ENCODE measurements at places on chromosomes 16 and 17.

DNA sequence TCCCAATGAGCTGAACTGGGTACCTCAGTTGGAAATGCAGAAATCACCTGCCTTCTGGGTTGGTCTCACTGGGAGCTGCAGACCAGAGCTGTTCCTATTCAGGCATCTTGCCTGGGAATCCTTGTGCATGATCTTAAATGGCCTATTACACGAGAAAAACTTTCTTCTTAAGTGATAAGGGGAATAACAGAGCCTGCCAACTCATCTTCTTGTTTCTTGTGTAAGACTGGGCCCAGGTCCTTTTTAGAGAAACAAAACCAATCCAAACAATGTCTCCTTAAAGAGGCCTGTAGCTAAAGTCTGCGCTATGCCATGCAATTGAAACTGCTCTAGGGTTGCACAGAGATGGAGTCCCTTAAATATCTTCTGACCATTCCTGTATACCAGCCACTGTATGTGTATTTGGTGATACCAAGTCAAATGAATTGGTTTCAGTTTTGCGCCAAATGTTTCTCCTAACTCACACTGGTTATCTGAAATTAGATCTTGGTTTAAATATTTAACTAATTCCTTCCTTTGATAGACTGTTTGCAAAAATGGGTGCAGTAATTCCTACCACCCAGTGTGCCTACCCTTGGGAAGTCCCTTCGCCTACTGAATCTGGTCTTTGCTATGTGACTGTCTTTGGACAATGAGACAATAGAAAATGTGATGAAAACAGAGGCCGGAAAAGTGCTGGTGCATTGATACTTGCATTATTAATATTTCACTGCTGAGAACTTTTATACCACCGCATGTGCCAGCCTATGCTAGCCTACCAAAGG, 6.5 kb upstream of the CCL23 start:
- DNase-seq = no peak

DNA sequence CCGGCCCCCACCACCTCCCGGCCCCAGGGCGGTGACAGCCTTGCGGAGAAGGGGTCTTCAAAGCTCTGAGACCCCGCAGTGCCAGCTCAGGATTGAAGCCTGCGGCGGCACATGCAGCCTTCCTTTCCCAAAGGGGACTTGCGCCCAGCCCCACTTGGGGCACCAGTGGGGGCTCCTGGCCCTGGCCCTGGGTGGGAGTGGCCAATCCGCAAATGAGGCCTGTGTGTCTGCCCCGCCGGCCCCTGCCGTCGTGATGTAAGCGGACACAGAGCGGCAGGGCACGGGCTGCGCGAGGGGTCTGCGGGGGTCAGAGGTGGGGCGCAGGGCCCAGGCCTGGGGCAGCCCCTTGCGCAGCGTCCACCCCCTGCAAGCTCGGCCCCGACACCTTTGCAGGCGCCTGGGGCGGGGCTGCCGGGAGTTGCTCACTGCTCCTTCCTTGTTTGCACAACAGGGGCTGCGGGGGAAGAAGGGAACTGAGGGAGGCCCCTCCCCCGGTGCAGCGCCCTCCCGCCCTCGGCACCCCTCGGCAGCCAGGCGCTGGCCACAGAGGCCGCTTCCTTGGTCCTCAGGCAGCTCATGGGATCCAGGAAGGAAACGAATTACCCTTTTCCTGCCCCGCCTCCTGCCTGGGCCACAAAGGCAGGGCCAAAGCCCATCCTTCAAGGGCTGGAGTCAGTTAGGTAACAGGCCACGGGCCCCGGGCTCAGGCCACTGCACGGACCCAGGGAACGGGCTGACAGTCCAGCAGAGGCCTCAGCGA, 2.9 kb downstream of the SLC16A3 start:
- DNase-seq = no peak

DNA sequence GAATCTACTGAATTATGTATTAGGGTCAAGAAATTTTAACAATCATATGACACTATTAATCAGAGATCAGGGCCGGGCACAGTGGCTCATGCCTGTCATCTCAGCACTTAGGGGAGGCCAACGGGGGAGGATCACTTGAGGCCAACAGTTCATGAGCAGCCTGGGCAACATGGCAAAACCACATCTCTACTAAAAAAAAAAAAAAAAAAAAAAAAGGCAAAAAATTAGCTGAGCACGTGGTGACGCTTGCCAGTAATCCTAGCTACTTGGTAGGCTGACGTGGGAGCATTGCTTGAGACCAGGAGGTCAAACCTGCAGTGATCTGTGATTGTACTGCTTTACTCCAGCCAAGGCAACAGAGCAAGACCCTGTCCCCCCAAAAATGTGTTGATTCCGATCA, 52.5 kb upstream of the CLEC3A start:
- no peak for DNase-seq

DNA sequence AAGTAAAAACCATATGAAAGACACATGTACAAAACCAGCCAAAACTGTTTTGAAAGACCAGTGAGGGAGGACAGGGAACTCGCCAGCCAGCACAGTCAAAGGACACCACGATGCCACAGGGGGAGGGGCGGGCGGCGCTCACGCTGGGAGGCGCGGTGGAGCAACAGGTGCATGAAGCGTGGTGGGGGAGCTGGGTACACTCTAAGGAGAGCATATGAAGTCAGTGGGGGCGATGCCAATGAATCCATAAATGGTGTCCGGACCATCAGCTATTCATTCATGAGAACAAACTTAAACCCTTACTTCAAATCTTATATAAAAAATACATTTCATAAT, 101.0 kb upstream of the DNAH17 start:
- DNase-seq = no peak

GRCh38 chr17:75457047-75457654, 716 bp downstream of the TMEM94 start:
- no peak for DNase-seq

GRCh38 chr17:4232168-4232813, 31.5 kb downstream of the ANKFY1 start:
- DNase-seq = peak; percentile 13

- DNase-seq = no peak
Observed at GRCh38 chr16:927406-927805, 43.4 kb downstream of the LMF1 start.

DNA sequence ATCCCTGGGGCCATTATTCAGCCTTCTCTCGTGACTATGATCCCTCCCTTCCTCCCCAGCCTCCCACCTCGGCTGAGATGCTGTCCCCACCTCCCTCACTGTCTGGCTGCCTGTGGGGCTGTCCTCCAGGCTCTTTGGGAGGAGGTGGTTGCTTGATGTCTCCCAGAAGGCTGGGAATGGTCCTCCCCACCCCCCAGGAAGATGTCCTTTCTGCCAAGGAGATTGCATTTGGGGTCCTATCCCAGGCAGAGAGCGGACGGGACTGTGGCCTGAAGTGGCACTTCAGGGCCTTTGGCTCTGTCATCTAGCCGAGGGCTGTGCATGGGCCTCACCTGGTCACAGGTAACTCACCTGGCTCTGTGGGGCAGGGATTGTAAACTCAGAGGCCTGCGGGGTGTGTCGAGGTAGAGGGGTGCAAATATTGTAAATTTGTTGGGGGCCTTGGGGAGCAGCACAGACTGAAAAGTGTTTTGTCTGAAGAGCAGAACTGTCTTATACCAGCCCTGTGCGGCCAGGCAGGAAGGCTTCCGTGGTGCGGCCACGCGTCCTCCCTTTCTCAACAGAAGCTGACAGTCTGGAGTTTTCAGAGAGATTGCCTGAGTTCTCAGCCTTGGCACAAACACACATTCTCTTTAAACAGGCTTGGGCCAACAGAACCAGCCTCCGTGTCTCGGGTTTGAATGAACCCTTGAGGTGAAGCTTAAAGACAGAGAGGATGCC, 177.9 kb downstream of the SEC14L1 start:
- DNase-seq = no peak

GRCh38 chr16:81429045-81429521, 15.5 kb upstream of the CMIP start:
- DNase-seq = no peak

GRCh38 chr16:66849549-66849948, 5.3 kb downstream of the CA7 start:
- no peak for DNase-seq

DNA sequence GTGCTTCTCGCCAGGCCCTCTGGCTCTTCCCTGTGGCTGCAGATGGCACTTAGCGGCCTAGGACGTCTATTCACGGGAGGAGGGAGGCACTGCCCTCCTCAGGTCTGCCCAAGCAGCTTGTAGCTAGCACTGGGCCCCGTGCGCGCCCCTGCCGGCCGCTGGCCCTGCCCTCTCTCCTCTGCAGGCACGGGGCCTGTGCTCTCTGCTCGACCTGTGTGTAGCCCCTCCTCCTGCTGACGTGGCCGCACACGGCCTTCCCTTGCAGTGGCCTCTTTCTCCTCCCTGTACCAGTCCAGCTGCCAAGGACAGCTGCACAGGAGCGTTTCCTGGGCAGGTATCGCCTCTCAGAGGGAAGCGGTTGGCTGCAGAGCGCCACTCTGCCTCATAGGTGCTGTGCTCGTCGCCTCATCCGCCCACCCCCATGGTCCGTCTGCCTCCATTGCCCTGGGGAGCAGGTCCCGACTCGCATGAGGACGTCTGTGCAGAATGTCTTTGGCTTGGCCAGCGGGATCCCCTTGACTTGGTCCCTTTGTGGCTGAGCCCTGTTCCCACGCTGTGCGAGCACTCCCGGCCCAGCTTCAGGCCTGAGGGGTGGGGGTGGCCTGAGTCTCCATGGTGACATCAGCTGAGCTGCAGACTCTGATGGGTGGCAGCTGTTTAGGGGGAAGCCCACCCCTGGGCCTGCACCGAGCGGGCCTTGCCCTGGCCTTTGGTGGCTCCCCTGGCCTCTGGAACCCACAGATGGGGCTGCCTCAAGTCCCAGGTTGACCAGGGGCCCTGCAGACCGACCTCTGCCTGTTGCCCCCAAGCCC, 34.6 kb downstream of the TSC2 start:
- DNase-seq = peak; percentile 59

DNA sequence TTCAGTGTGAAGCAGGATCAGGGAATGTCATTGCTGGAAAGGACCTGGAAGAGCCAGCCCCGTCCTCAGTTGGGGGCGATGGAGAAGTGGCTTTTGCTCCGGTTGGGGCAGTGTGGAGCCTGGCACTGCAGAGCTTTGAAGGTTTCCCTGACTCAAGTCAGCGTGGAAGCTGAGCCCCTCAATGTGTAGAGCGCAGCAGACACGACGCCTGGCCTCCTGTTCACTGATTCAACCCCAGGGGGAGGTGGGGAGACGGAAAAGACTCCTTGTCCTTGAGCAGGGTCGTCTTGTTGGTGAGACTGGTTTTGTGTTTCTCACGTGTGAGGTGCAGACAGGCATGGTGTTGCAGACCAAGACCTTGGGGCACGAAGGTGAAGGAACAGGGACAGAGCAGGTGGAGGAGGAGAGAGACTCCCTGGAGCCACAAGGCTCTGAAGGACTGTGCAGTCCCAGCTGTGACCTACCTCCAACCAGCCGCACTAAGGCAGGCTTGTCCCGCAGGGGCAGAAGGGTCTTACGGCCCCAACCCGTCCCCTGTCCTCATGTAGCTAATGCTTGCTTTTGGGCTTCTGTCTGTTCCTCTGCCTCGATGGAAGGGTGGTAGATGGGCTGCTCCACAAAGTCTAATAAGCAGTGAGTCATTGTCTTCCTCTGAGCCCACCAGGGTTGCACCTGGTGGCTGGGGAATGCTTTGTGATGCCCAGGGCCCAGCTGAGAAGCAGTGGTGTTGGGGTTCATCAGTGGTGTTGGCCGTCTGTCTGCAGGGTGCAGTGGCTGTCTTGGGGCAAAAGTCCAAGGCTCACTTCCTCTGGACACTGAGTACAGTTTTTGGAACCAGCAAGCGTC, 47.8 kb downstream of the MPRIP start:
- DNase-seq = no peak

DNA sequence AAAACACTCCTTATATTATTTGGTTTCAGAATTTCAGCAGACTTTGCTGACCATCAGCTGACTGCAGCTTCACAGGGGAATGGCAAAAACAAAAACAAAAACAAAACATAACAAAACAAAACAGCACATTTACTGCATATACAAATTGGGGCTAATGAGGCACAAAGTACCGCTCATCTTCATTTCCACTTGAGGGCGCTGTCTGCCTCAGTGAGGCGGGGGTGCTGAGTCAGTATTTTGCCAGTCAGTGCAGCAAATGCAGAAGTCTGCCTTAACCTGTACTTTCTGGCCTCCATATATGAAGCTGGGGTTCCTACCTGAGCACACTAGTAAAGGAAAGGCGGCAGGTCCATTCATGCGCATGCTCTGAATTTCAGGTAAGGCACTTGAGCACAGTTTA, 13.5 kb upstream of the DYNLRB2 start:
- no peak for DNase-seq

DNA sequence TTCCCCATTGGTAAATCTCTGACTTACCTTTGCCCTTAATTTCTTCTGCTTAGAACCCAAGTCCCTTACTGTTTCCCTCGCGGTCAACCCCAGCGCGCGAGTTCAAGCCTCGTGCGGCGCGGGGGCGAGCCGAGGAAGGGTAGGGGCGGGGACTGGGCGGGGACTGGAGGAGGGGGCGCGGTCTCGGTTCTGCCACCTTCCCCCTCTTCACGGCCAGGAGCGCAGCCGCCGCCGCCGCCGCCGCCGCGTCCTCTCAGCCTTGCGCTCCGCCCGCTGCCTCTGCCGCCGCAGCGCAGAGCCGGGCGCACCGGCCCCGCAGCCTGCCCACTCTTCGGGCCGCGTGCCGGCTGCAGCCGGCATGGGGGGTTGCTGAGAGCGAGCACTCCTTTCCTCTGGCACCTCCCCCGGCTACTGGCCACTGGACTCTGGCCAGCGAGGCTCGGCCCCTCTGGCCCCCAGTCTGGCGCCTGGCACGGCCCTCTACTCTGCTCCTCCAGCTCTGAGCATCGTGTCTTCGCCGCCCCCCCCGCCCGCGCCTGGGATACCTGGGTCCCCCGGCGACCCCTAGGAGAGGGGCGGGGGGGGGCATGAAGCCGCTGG, at the start of gene RAPGEFL1:
Gene RAPGEFL1 (plus strand): TSS at position 196 of the 600 bp plus-strand sequence. CDS start 392 bp downstream, at position 588.
- DNase-seq = peak; percentile 57

DNA sequence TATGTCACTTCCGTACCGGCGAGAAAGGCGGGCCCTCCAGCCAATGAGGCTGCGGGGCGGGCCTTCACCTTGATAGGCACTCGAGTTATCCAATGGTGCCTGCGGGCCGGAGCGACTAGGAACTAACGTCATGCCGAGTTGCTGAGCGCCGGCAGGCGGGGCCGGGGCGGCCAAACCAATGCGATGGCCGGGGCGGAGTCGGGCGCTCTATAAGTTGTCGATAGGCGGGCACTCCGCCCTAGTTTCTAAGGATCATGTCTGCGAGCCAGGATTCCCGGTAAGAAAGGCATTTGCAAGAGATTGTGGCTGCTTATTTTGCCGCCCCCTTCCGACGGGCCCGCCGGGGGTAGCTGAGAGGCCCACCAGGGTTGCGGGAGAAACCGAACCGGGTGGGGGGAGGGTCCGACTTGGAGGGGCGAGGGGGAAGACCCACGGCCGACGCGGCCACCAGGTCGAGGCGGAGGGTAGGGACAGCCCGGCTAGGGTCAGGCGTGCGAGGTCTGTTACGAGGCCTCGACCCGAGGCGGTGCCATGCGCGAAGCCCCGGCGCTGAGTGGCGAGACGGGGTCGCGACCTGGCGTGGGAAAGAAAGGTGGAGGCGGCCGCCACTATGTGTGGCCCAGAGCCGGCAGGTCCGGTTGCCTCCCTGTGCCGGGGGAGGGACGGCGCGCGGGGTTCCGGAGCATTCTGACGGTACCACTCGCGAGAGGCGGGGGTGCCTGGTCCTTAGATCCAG, 6.7 kb upstream of the CD68 start:
- DNase-seq = peak; percentile 90

Data from NCI-H187 (cell line).